ENCODE measurements at places on chromosomes 1 and 21. TPM values are rescaled to one million over a fixed set of nuclear protein-coding genes. Genes with fewer than 3 reads are reported as not detected.

DNA sequence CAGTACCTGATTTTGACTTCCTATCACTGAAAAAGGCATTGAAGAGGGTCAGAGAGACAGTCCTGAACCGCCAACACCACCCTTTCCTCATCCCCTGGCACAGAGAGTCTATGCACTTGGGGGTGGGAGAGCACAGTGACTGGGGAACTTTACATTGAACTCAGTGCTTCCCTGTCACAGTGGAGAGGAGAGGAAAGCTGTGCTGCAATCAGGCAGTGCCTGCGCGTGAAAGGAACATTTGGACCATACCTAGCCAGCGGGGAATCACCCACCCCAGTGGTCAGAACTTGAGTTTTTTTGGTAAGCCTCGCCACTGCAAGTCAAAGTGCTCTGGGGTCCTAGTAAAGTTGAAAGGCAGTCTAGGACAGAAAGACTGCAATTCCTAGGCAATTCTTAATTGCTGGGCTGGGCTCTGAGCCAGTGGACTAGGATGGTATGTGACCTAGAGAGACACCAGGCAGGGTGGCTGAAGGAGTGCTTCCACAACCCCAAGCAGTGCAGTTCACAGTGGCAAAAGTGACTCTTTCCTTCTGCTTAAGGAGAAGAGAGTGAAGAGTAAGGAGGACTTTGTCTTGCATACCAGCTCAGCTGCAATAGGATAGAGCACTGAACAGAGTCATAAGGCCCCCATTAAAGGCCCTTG lies 9.4 kb upstream of the HENMT1 start:
- no peaks in the 10 kb centered on the region for H3K4me1 ChIP-seq
- no peaks in the 10 kb centered on the region for H3K36me3 ChIP-seq
- DNase-seq: no peak
- no peak overlapping the region for H3K4me3 ChIP-seq

GRCh38 chr1:119947468-119947867 lies 51.2 kb upstream of the ADAM30 start:
- H3K4me1 ChIP-seq: no peaks in the 10 kb centered on the region
- no peak for DNase-seq
- H3K36me3 ChIP-seq: peaks cover 1% of the 10 kb centered on the region
- no peak overlapping the region for H3K4me3 ChIP-seq
- no peaks in the 10 kb centered on the region for H3K27me3 ChIP-seq

GRCh38 chr1:56837244-56837939 lies 17.2 kb upstream of the C8A start:
- no peak overlapping the region for H3K27ac ChIP-seq
- no peak for DNase-seq
- H3K36me3 ChIP-seq: no peaks in the 10 kb centered on the region
- no peak overlapping the region for H3K4me3 ChIP-seq

DNA sequence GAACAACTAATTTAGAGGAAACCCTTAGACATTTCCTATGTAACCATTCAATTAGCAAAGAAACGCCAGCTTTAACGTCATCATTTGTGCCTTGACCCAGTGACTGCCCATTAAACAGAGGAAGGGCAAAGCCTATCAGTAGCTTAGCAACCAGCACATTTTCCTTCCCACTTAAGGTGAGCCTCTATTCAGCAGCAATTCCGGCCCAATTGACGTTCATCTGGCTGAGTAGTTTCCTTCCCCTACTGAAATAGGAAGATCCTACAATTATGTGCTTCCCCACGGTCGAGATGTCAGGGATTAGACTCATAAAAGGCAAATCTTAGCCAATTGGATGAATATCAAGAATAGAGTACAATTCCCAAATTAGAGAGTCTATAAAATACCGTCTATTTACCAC lies 482.1 kb upstream of the ADAMTS5 start:
- no peak overlapping the region for H3K4me3 ChIP-seq
- no peak overlapping the region for H3K27ac ChIP-seq
- H3K36me3 ChIP-seq: no peaks in the 10 kb centered on the region
- DNase-seq: no peak
- no peaks in the 10 kb centered on the region for H3K4me1 ChIP-seq

- no peak overlapping the region for H3K4me3 ChIP-seq
- H3K36me3 ChIP-seq: no peaks in the 10 kb centered on the region
- H3K27me3 ChIP-seq: no peaks in the 10 kb centered on the region
- no peaks in the 10 kb centered on the region for H3K4me1 ChIP-seq
Measured at GRCh38 chr1:33828059-33828458, 35.8 kb upstream of the HMGB4 start.

DNA sequence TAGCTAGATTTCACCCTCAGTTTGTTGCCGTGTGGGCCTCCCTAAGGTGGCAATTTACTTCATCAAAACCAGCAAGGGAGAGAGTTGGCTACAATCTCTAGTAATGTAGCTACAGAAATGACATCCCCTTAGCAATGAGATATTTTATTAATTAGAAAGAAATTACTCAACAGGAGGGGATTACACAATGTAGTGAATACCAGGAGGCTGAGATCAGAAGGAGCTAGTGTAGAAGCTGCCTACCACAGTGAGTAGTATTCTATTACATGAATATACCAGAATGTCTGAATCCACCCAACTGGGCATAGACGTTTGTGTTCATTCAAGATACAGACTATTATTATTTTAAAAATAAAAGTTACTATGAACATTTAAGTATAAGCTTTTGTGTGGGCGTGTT lies 868.2 kb upstream of the CXADR start:
- no peaks in the 10 kb centered on the region for H3K4me1 ChIP-seq
- no peak overlapping the region for H3K27ac ChIP-seq
- H3K4me3 ChIP-seq: no peak overlapping the region
- no peak for DNase-seq
- no peaks in the 10 kb centered on the region for H3K27me3 ChIP-seq

GRCh38 chr1:10864776-10865175 lies 68.3 kb upstream of the CASZ1 start:
- H3K4me1 ChIP-seq: no peaks in the 10 kb centered on the region
- no peaks in the 10 kb centered on the region for H3K27me3 ChIP-seq
- DNase-seq: no peak

DNA sequence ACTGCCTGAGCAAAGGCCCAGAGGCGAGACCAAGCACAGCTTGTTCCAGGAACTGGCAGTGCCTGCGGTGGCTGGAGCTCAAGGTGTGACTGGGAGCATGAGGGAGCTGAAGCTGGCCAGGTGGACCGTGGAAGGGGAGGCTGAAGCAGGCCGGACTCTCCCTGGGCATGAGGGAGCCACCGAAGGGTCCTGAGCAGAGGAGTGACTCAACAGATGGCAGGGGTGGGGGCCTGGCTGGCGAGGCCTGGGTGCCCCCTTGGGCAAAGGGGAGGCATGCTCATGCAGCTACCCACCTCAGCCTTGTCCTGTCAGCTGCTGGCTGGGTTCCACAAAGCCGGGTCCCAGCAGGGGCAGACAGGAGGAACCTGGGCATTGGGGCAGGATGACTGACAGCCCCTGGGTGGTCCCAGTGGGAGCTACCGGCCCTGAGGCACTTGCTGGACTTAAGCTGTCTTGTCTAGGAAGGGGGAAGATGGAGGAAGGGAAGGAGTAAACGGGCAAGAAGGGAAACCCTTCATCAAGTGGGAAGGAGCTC lies 118.9 kb downstream of the LACTBL1 start:
- H3K27ac ChIP-seq: no peak overlapping the region
- no peaks in the 10 kb centered on the region for H3K4me1 ChIP-seq
- H3K4me3 ChIP-seq: no peak overlapping the region
- no peaks in the 10 kb centered on the region for H3K27me3 ChIP-seq

GRCh38 chr1:20220036-20220435 lies 33.7 kb upstream of the PLA2G2C start:
- H3K36me3 ChIP-seq: no peaks in the 10 kb centered on the region
- H3K4me3 ChIP-seq: no peak overlapping the region
- no peak for DNase-seq
- H3K27me3 ChIP-seq: no peaks in the 10 kb centered on the region
- no peaks in the 10 kb centered on the region for H3K4me1 ChIP-seq

DNA sequence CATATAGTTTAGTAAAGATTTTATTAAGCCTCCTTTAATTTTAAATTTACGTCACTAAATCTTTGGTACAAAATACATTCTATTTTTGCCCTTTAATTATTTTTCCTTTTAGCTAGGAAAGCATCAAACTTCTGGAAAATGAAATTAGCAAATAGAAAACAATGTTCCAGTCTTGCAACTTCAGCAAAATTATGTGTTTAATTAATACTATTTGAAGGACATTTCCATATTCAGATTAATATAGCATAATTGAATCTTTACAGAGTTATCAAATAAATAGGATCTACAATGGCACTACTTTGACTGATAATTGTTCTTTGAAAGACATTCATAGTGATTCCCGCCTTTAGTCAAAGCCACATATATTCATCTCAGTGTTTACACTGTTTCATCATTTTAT lies 904.2 kb downstream of the KCNT2 start:
- no peak for DNase-seq
- H3K4me1 ChIP-seq: no peaks in the 10 kb centered on the region
- no peaks in the 10 kb centered on the region for H3K36me3 ChIP-seq
- H3K4me3 ChIP-seq: no peak overlapping the region

DNA sequence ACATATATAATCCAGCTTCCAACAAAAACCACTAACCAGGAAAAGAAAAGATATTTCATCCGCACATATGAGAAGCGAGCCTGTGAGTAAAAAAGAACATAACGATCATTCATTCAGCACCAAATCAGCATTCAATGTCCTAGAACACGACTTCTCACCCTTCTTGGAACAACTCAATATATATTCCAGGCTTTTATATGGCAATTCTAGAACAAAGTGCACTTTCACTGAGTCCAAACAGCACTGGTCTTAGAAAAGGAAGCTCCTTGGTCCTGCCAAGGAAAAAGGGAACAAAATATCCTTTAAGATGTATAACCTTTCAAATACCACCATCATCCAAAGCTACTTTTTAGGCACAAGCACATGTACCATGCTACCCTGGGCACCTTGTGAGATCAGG lies 44.5 kb downstream of the RPL5 start:
- no peak overlapping the region for H3K4me3 ChIP-seq
- DNase-seq: no peak
- no peaks in the 10 kb centered on the region for H3K36me3 ChIP-seq
- H3K4me1 ChIP-seq: peaks cover 15% of the 10 kb centered on the region

TIE1 gene
- total RNA-seq: not detected

BARHL2 gene
- not detected for total RNA-seq

ATP8B2 gene
- total RNA-seq: 105 TPM

RGS1 gene
- total RNA-seq: 4.4 TPM

RIMS3 gene
- total RNA-seq: 2.5 TPM

KRTAP11-1 gene
- not detected for total RNA-seq

CACNA1S gene
- total RNA-seq: not detected

Measured in naive thymus-derived CD4-positive, alpha-beta T cell (primary cell).